Panc1 (cell line): ENCODE measurements at places on chromosomes 4 and X.

- no peak for DNase-seq
Measured at GRCh38 chrX:155535866-155536265, 76.9 kb downstream of the TMLHE start.

- no peak for DNase-seq
Measured at GRCh38 chr4:772776-773175, 53.2 kb downstream of the CPLX1 start.

DNA sequence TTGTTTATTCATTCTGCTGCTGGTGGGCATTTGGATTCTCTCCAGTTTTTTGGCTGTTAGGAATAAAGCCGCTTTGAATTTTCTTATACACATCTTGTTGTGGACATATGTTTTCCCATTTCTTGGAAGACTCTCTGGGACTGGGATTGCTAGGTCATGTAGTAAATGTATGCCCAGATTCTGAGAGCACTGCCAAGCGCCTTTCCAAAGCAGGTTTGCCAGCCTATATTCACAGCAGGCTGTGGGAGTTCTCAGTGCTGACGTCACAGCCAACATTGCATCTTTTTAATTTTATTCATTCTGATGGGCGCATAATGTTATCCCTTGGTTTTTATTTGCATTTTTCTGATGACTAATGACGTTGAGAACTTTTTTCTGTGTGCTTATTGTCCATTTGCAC is 24.1 kb downstream of the TMEM271 start:
- DNase-seq: no peak

- no peak for DNase-seq
Measured at GRCh38 chr4:113524096-113524495, 237.4 kb downstream of the CAMK2D start.

- DNase-seq: no peak
Measured at GRCh38 chrX:111386615-111387233, 25.3 kb downstream of the DCX start.

- no peak for DNase-seq
Measured at GRCh38 chr4:162782778-162783525, 383.7 kb downstream of the NAF1 start.

DNA sequence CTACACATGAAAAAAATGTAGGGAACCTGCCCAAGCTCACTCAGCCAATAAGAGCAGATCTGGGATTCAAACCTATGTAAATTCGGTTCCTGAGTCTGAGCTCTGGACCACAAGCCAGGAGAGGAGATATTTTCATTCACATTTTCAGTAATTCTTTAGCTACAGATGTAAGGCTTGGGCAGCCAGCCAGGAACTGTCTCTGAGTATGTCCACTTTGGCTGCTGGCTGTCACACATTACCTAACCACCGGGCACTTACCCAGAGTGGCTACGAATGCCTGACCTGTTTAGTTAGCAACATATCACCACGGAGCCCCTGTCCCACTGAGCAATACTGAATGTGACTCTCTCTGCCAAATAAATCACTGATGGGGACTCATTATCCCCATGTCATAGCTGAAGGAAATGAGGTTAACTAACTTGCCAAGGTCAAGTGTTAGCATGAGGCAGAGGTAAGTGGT is 15.3 kb downstream of the USP46 start:
- no peak for DNase-seq

- DNase-seq: no peak
Measured at GRCh38 chrX:110600745-110601310, 194.8 kb downstream of the CHRDL1 start.

DNA sequence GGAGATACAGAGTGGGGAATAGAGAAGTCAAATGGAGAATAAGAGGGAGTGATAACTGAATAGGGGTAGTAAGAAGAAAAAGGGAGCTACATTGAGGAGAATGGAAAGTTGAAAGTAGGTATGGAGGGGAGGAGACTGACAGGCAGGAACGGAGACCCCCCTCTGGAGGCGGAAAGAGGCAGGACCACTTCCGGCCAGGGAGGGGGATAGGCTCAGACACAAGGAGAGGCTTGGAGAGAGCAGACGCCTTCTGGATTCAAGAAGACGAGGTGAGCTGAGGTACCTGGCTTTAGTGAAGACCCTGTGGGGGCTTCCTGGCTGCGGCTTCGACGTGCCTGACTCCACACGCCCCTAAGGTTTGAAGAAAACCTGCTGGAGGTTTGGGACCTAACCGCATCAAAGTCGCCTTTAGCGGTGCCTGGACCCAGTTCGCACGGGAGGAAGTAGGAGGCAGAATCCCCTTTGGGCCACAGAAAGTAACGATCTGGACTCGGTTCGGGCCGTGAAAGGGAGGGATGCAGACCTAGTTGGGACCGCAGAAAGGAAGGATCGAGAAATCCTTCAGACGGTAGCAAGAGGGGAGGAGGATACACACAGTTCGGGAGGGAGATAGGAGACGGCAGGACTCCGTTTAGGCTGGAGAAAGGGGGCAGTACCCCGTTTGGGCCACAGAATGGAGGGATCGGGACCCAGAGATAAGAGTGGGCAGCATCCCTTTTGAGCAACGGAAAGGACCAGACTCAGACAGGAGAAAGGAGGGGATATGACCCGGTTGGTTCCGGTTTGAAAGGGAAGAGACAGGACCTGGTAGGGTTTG is at the start of gene TRO:
TSS of gene TRO (plus strand) at position 215 of the 817 bp plus-strand sequence. CDS start 1,423 bp downstream, outside the sequence.
- no peak for DNase-seq
